Eye (tissue), 1 donor: ENCODE measurements at places on chromosomes 5 and 9.
A peak's percentile ranks its signal among the peaks of the same experiment; 100 is the strongest.

- DNase-seq, result no peak
These were observed 92.7 kb upstream of the PHYKPL start for GRCh38 chr5:178325311-178325678.

DNA sequence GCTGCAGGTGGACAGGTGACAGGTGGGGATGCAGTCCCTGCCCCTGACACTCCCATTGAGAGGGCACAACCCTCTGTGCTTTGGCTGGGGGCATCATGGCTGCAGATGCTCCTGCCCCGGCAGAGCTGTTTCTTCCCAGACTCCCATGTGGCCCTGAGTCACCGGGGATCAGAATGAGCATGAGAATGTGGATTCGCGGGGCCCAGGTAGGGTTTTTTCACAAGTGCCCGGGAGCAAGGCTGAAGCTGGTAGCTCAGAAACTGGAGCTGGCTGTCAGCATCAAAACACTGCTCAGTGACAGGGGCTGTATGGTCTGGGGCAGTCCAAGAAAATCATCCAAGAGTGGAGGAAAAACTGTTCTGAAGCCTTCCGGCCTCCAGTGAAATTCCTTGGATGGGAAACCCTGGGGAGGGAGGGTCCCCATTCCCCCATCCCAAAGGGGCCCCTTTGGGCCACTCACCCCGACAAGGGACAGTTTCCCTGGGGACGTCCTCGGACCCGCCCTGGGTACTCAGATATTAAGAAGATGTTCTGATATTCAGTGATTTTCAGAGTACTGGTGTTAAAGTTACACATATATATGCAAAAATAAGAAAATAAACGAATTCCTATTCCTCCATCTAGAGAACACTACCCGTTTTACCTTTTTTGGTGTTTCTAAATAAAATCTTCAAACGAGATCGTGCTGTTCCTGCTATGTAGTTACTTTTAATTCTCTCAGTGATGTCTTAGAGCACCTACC, 120.1 kb upstream of the LPCAT1 start:
- DNase-seq, result no peak

- DNase-seq, result peak; percentile 51
These were observed 515.8 kb downstream of the KDM4C start for GRCh38 chr9:7273575-7273974.

GRCh38 chr5:10123254-10123989, 126.3 kb downstream of the ATPSCKMT start:
- no peak for DNase-seq

- DNase-seq, result no peak
These were observed 86.3 kb upstream of the IRX1 start for GRCh38 chr5:3509290-3509689.
